Activated CD4-positive, alpha-beta T cell treated with anti-CD3 and anti-CD28 coated beads for 36 hours (primary cell): ENCODE measurements at places on chromosomes 12 and 14.

GRCh38 chr12:105245291-105245690 lies 9.3 kb upstream of the APPL2 start:
- DNase-seq: no peak

DNA sequence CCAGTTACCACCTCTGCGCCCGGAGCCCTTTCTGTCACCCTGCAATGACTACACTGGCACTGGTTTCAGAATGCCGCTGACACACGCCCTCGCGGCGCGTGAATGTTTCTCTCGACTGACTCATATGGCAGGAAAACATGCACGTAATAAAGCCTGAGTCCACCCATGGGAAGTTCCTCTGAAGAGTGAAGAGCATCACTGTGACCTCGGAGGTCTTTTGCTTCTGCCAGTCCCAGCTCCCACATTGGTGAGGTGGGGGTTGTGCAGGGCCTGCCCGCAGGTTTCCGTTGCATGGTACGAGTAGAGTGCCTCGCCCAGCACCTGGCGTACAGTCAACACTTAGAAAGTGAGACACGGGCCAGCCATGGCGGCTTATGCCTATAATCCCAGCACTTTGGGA lies 11.1 kb upstream of the SLC6A12 start:
- DNase-seq: peak; percentile 23

- peak; percentile 49 for DNase-seq
These were observed 3.5 kb upstream of the KLC1 start for GRCh38 chr14:103625356-103626095.

- no peak for DNase-seq
These were observed 9.8 kb downstream of the GNPNAT1 start for GRCh38 chr14:52781629-52782028.
